ENCODE measurements at places on chromosomes 7 and 10.

GRCh38 chr10:5710859-5711258, 26.2 kb downstream of the TASOR2 start:
- DNase-seq: no peak

DNA sequence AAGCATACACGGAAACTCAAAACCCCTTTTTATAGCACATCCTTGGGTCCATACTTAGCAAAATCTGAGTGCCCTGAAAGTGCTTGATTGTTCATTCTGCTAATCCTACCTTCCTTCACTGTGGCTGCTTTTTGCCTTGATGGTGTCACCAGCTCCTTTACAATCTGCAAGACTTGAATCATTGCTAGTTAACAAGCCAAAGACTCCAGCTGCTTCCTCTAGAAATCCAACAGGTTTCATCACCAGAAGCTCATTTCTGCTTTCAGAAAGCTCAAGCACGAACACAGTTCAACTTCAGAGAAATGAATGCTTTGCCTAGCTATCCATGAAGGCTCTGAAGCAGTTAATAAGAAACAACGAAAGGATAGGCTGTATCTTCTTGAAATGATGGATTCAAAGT, 38.0 kb downstream of the USP6NL start:
- peak; percentile 24 for DNase-seq

- DNase-seq: peak; percentile 43
These were observed 312.7 kb upstream of the IGFBP3 start for GRCh38 chr7:46233585-46234329.

GRCh38 chr10:120972259-120972658, 121.1 kb downstream of the WDR11 start:
- DNase-seq: no peak

DNA sequence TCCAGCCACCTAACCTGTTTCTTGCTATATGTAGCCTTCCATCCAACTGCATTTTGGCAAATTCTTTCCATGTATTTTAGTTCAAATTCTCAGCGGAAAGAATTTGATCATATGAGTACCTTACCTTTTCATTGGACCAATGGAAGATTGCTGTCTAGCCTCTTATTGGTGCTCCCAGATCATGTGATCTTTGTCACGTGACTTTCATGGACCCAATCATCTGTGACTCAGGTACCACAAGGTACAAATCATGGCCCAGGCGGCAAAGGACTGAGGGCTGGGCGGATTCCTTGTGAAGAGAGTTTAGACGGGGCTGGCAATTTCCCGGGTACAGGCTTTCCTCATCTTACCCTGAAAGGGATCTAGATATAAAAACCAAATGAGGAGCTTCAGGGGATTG, 85.9 kb upstream of the TBX20 start:
- no peak for DNase-seq

DNA sequence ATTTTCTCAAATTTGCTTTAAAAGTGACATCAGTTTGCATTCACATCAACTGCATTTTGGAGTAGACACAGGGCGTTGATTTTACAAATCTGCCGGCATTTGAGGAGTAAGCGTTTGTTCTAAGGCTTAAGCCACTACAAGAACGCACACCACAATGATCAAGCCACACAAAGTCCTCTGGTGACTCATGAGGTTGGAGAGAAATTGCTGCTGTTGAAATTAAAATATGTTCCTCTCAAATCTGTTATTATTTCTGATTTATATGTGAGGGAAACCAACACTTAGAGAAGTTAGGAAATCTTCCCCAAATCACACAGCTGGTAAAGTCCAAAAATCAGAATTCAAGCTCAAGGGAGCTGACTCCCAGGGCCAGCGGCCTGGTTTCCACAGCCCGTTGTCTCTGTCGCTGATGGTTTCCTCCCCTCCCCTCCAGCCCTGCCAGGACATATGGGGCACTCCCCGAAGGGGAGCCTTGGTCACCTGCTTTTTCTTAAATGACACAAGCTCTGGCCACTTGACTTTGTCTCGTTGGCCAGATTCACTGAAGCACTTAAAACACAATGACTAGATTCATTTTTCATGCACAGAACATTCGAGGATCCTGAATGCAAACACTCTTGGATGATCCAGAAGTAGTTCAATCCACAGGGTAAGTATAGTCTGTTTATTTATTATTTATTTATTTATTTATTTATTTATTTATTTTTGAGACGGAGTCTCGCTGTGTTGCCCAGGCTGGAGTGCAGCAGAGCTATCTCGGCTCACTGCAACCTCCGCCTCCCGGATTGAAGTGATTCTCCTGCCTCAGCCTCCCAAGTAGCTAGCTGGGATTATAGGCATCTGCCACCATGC, 29.2 kb upstream of the KLF6 start:
- no peak for DNase-seq

DNA sequence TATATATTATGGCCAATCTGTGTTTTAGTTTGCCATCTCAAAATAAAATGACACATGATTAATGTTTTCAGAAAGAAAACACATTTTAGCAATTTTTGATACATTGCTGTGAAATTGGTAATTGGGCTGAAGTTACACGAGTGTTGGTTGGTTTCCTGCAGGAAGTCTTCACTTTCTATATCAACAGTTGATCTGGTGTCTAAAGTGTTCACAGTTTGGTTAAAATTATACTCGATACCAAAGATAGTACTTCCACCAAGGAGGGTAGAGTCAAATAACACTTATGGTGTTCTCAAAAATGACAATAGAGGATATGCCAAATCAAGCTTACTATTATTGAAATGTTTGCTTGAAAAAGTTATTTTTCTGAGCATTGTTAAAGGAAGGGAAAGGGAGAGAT, 120.3 kb upstream of the GLCCI1 start:
- DNase-seq: no peak

- no peak for DNase-seq
These were observed 9.1 kb downstream of the TTYH3 start for GRCh38 chr7:2640846-2641316.

GRCh38 chr7:121604627-121605316, 208.7 kb upstream of the FAM3C start:
- no peak for DNase-seq

- DNase-seq: no peak
These were observed 124.0 kb downstream of the REEP3 start for GRCh38 chr10:63645195-63645594.

- DNase-seq: no peak
These were observed 121.5 kb upstream of the PLPP4 start for GRCh38 chr10:120335553-120335952.

- DNase-seq: no peak
These were observed 27.5 kb downstream of the PVRIG start for GRCh38 chr7:100247152-100247757.

GRCh38 chr10:112778579-112778978, 171.5 kb upstream of the TCF7L2 start:
- DNase-seq: no peak

- no peak for DNase-seq
These were observed 14.5 kb upstream of the FAM13C start for GRCh38 chr10:59376846-59377245.

DNA sequence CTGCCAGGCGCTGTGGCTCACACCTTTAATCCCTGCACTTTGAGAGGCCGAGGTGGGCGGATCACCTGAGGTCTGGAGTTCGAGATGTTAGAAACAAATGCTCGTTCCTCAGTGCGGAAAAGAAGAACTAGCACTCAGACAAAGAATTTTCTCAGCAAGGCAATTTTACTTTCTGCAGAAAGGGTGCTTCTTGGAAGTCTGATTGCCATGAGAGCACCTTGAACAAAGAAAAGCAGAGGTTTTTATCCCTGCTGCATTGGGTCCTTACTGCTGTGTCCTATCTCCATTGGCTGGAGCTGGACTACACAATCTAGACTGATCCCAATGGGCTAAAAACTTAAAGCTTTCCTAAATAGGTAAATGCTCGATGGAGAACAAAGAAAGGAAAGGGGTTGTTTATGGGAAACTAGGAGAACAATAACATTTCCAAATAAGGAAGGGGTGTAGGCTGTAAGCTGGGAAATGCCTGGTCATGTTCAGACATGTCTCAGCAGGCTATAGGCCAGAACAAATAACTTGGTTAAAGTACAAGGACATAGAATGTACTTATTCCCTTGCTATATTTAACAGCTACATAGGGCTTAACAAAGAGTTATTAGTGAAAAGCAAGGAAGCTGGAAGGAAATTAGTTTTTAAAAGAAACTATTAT, 26.1 kb upstream of the ACTR3B start:
- DNase-seq: no peak

GRCh38 chr7:90271753-90272152, 26.8 kb downstream of the CFAP69 start:
- no peak for DNase-seq

GRCh38 chr7:99618726-99619125, 2.0 kb downstream of the ZSCAN25 start:
- DNase-seq: no peak

DNA sequence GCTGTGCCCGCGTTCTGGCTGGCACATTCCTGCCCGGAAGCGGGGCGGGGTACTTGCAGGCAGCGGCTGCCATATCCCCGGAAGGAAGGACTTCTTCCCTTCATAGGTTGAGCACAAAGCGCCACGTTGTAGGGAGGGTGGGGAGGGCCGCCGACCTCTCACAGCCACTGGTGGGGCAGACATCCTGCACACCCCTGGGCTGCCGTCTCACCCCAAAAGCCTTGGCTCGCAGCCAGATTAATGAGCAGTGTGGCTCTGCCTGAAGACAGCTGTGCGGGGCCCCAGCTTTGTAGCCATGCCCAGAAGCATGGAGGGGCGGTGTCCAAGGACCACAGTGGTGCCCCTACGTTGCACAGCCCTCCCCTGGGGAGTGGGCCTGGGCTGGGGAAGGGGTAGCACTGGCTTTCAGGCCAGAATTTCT, 54.3 kb upstream of the DPYSL4 start:
- DNase-seq: no peak

DNA sequence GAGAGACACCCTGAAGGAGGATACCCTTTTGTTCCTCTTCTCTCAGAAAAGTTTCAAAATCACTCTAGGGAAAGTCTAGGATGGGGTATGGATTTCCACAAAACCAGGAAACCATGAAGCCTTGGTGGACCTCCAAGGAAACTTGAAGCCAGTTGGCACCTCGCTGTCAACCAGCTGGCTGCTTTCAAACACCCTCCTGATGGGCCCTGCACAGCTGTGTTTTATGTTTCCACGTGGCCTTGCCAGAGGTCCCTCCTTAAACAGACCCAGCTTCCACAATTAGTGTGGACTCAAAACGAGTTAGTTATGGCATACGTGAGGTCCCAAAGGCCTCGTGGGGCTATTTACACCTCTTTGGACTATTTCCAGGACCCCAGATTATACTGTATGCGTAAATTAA, 5.9 kb downstream of the PPP1R3A start:
- no peak for DNase-seq

DNA sequence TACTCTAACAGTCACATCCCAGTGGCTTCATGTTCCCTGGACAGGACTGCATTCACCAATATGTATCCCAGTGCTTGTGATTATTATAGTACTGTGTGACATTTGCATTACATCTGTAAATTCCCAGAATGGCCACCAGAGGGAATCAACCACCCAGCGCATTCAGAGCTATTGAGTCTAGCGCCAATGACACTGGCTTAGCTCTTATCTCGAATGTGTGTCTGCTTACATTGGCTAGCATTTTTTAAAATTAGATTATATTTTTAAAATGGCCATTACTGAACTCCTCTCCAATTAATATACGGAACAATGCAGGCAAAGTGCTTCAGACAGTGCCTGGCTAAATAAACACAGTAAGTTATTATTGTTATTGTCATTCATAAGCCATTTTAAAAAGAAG, 36.3 kb downstream of the TRIL start:
- no peak for DNase-seq

DNA sequence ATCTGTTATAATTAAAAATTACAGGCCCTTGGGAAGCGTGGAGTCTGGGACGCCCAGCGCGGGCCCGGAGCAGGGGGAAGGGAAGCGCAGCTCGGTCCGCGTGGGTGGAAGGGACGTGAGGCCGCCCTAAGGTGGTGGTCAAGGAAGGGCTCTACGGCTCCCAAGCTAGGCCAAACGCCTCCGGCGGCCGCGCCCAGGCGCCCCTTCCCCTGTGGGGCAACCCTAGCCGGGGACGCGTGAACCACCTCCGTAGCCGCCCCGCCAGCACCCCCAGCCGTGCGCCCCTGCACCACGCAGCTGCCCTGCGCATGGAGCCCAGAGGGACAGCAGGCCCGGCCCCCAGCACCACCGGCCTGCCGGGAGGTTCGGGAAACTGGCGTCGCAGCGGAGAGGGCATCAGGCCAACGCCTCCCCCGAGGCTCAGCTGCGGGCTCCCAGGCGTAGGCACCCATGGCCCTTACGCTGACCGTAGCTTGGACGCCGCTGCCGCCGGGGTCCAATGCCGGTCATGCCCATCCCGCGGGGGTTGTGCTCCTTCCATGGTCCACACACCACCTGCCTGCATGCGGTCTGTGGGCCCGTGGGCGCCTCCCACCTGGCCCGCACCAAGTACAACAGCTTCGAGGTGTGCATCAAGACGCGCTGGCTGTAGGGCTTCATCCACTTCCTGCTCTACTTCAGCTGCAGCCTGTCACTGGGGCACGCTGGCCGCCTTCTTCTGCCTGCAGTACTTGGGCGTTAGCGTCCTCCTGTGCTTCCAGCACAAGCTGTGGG, 166.7 kb downstream of the SEPTIN7 start:
- no peak for DNase-seq

GRCh38 chr10:19592276-19592675, 224.0 kb upstream of the PLXDC2 start:
- DNase-seq: no peak
